Activated CD4-positive, alpha-beta T cell treated with anti-CD3 and anti-CD28 coated beads, Interleukin-2, amount 50 U/mL, for 48 hours (primary cell): ENCODE measurements at places on chromosomes 6 and 20.

DNA sequence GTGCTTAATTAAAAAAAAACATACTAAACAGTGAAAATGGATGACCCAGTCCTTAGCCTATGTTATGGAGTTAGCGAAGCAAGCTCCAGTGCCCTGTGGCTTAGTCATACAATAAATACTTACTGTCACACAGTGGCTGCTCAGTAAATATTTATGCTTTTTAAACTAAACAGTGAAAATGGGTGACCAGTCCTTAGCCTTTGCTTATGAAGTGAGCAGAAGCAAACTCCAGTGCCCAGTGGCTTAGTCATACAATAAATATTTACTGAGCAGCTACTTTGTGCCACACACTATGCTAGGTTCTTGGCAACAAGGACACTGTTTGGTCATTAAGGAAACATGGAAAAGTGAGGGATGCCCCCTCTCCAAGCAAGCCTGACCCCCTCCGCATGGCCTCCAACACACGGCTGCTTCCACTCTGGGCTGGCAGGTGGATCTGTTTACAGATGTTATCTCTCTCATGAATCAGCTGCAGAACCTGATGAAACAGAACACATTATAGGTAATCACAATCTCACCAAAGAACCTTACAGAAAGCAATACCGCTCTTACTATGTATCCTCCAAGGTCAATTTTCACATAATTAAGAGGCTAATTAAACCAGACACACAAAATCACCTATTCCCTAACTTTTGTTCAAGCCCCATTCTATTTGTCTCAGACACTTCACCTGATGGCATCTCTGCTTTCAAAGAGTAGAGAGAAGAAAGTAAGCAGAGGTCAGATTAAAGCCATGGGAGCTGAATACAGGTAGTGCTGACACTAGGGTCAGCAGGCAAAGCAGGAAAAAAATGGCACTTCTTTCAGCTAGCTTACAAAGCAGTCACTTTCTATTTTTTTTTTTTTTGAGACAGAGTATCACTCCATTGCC lies 27.3 kb downstream of the CDK5RAP1 start:
- DNase-seq = no peak

DNA sequence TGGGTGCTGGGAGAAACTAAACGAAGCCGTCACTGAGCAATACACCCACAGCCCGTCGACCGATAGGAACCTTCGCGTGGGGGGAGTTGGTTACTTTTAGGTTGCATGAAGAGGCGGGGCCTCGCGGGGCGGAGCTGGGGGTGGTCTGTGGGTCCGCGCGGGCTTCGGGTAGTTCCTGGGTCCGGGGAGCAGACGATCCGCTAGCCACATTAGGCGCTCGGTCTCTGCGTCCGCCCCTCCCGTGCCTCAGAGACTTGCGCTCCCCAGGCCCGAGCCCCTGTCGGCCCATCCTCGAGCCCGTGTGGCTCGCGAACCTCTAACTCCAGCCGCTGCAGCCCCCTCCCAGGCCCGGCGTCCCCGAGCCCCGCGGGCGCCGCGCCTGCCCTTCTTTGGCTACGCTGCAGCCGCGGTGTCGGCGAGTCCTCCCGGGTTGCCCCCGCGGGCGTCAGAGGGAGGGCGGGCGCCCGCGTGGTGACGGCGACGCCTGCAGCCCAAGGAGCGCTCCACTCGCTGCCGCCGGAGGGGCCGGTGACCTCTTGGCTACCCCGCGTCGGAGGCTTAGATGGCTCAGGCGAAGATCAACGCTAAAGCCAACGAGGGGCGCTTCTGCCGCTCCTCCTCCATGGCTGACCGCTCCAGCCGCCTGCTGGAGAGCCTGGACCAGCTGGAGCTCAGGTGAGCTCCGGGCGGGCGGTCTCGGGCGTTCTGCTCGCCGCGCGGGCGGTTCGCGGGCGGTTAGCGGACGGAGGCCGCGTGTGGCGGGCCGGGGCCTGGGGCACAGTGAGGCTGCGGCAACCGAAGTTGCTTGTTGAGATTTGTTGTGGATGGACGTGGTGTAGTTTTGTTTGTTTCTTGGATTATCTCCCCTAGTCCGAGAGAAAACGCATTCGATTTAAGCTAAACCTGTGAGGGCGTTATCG lies at the start of gene BAG2:
Gene BAG2, plus strand, starts transcription at position 191 of the 920 bp plus-strand sequence. Its CDS starts 372 bp downstream, at position 563.
- DNase-seq = peak; percentile 96

DNA sequence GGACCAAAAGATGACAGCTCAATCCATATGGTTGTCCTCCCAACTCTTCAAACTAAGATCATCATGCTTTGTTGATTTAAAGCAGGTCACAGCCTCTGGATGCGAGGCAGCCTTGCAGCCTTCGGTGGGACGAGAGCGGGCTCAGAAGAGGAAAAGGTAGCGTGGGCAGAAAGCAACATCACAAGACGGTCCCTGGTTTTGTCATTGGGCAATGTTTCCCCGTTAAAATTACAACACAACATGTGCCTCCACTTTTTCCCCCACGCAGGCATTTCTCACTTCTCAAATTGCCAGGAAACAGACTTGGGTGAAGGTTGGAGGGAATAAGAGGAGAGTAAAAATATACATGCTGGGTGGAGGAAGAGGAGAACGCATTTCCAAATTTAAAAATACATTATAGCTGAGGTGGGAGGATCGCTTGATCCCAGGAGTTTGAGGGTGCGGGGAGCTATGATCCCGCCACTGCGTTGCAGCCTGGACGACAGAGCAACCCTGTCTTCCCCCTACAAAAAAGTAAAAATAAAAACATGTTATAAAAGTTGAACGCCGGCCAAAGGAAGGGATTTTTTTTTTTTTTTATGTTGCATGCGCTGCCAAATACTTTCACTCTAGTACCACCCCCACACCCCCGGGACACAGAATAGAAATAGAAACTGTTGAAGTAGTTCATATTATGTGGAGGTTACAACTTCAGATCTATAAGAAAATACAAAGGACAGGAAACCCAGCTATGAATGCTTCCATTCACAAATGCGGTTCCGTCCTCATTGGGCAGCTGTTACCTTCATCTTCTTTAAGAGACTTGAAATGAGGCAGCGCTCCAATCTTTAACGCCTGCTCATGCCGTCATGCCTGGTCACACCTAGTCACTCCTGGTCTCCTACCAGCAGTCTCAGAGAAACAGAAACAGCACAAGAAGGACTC lies 13.9 kb upstream of the NAA20 start:
- DNase-seq = peak; percentile 19

DNA sequence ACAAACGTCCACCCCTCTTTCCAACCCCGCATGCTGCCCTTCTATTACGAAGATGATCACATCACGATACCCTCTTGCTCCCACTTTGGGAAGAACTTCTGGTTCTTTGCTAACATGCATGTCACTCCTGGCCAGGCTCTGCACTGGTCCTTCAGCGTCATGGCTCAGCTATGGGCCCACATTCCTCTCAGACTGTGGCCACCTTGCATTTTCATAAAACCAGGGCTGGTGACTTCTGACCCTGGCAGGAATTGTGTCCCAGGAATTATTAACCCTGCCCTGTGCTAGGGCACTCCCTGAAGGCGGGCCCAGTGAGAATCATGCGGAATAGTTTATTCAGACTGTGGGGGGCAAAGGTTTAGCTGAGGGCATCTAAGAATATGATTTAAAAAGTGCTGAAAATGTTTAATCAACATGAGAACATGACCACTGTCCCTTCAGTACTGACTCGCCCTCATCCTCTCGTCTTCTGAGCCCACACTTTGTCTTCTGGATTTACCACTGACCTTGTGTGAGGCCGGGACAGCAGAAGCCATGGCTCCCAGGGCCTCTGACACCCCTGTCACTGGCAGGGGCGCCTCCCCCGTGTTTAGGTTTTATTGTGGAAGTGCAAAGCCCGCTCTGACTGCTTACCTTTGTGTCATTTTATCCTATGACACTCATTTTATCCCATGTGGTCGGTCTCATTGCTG lies 38.1 kb upstream of the THBS2 start:
- no peak for DNase-seq

DNA sequence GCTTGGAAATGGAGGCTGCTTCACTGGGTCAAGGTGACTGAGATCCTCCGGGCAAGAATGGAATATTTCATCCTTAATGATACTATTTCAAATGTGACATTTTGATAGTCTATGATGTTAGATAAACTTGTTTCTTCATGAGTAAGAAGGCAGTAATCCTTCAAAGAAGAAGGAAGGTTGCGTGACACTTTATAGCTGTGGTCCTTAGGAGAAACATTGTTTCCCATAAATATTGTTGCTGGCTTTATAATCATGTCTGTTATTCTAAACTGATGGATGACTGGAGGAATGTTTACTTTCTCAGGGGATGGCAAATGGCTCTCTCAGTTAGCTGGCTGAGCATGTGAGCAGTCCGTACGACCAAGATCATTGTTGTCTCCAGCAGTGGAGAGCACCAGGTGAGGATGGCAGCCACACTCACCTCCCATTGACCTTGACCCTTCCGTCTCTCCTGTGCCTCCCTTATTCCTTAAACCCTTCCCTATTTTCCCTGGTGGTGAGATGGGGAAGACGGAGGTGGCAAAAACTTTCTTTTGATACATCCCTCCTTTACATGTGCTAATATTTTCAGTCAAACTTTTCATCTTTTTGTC lies 171.2 kb upstream of the OLIG3 start:
- no peak for DNase-seq

DNA sequence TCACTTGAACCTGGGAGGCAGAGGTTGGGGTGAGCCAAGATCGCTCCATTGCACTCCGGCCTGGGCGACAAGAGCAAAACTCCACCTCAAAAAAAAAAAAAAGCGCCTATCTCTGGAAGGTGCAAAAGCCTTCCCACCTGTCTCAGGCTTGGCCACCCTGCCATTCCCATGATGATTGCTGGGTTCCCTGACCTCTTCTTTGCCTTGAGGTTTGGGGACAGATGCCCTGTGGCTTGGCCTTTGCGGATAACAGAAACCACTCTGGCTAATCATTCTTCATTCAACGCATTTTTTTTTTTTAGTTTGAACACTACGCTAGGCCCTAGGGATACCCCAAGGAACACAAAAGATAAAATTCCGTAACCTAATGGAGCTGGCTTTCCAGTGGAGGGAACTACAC lies 6.8 kb upstream of the HMGA1 start:
- no peak for DNase-seq

- DNase-seq = peak; percentile 80
Observed at GRCh38 chr6:90078513-90079289, 184.4 kb downstream of the GJA10 start.

- DNase-seq = no peak
Observed at GRCh38 chr6:5208057-5208456, 52.7 kb downstream of the LYRM4 start.

GRCh38 chr6:71289039-71289801 lies 609 bp downstream of the OGFRL1 start:
- DNase-seq = peak; percentile 13

DNA sequence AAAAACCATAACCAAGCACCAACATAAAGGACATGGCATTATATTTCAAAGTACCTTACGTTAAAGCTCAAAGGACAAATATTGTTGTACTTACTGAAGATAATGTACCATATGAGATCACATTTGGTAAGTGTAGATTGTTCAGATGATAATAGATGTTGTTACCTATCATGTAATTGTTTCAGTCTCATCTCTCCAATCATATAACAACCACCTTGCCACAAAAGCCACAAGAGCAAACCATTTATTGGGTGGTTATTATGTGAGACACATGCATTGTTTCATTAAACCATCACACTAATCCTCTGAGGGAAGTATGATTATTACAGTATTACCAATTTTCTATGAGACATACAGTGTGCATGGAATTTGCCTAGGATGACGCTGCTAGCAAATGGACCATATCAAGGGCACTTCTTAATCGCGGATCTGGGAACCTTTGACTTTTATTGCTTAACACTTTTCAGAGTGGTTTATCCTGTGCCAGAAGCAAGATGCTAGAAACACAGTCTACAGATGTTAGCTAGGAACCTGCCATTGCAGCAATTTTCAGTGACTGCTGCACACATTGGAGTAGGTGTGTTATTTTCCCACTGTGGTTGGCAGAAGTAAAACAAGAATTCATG lies 149.8 kb upstream of the AKIRIN2 start:
- no peak for DNase-seq

DNA sequence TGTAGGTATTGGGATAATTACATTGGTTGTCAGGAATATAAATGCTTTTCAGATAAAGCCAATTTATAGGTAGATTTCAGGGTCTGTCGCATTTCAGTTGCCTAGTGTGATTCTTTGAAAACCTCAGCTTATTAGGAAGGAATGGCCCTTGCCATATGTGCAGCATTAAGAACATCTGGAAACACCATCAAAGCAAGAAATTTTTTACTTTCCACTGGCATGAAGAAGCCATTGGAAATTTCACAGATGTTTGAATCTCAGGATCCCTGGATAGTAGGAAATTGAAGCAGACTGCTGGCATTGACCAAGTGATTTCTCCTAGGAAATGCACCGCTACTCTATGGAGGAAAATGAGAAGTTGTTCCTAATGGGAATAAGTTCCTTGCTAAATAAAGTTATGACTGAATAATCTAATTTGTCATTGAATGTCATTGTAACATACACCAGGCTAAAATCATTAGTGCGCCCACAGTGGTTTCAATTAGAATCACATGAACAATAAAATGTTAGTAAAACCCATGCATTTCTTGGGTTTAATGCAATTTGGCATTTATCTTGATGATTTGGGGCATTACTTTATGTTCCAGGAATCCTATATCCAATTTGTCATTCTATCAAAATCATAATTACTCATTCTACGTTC lies 950.1 kb downstream of the EPHA7 start:
- DNase-seq = no peak

DNA sequence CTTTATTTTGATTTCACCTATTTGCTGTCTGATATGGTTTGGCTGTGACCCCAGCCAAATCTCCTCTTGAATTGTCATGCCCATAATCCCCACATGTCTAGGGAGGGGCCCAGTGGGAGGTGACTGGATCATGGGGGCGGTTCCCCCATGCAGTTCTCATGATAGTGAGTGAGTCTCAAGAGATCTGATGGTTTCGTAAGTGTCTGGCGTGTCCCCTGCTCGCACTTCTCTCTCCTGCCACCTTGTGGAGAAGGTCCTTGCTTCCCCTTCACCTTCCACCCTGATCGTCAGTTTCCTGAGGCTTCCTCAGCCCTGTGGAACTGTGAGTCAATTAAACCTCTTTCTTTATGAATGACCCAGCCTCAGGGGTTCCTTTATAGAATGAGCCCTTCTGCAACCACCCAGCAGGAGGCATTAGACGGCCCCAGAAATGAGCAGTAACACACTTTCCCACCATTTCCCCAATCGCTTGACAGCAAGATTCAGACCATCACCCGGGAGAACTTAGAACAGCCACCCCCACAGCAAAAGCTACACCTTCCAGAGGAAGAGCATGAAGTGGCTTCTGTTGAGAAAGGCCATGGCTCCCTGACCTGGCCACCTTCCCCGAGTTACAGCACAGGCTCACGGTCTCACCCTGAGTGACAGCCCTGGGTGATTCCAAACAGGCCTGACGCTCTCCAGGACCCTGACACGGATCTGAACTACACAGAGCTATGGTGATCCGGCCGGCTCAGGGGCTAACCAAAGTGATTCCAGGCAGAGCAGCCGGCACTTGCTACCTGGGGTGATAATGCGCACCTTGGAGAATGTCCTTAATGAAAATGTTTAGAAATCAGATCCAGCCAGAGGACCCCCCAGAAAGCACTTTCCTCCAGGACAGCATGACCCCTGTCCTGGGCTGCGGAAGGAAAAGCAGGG lies 131.2 kb upstream of the CDH4 start:
- peak; percentile 26 for DNase-seq

GRCh38 chr6:6688283-6688682 lies 99.8 kb downstream of the LY86 start:
- no peak for DNase-seq
